Lower lobe of right lung (tissue), 2 donors: ENCODE measurements at places on chromosomes 6 and 20. TPM values are rescaled to one million over a fixed set of nuclear protein-coding genes. Genes with fewer than 3 reads are reported as not detected.

The FAM110A gene
- 21.4 TPM for total RNA-seq

The SRMS gene
- total RNA-seq: not detected

The CABLES2 gene
- total RNA-seq: 4.5 TPM

The PARD6B gene
- total RNA-seq: 32.5 TPM

The ZFAND3 gene
- total RNA-seq: 83.3 TPM

The CDH22 gene
- 0.35 TPM for total RNA-seq

The GCLC gene
- 37.0 TPM for total RNA-seq

- no peak for DNase-seq
- H3K4me3 ChIP-seq: no peak overlapping the region
- H3K4me1 ChIP-seq: peaks cover 7% of the 10 kb centered on the region
- no peaks in the 10 kb centered on the region for H3K27me3 ChIP-seq
Observed at GRCh38 chr6:105257340-105257739, 77.5 kb upstream of the POPDC3 start.

GRCh38 chr20:40234593-40234992 is 454.4 kb downstream of the MAFB start:
- no peaks in the 10 kb centered on the region for H3K4me1 ChIP-seq
- no peak overlapping the region for H3K27ac ChIP-seq
- DNase-seq: no peak
- no peaks in the 10 kb centered on the region for H3K27me3 ChIP-seq
- no peaks in the 10 kb centered on the region for H3K36me3 ChIP-seq

DNA sequence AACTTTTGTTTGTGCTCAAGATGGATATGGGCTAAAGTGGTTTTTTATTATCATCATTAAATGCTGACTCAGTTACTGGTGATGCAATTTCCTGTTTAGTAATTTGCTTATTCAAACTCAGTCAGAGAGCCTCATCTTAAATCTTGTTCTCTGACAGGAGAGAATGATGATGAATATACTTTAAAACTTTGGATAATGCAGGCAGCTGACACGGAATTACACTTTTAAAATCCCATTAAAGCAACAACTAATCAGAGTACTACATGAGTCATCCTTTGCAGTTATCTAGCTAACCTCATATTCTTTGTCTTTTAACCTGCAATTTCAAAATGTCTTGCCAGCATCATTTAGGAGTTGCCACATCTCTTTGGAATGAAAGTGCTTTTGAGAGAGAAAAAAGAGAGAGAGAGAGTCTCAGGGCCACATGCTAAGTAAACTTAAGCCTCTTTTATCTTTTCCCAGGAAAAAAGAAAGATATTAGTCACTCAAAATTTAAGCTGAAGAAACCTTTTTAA is 9.2 kb upstream of the C6orf141 start:
- no peak for DNase-seq
- no peaks in the 10 kb centered on the region for H3K36me3 ChIP-seq
- no peak overlapping the region for H3K4me3 ChIP-seq
- H3K27ac ChIP-seq: no peak overlapping the region
- H3K27me3 ChIP-seq: no peaks in the 10 kb centered on the region

GRCh38 chr6:105795913-105796517 is 290.1 kb upstream of the PRDM1 start:
- H3K4me1 ChIP-seq: peaks cover 49% of the 10 kb centered on the region
- H3K4me3 ChIP-seq: no peak overlapping the region
- no peak overlapping the region for H3K27ac ChIP-seq
- DNase-seq: peak; percentile 49
- no peaks in the 10 kb centered on the region for H3K27me3 ChIP-seq

GRCh38 chr20:60363698-60364097 is 405.5 kb downstream of the CDH26 start:
- no peak overlapping the region for H3K27ac ChIP-seq
- no peaks in the 10 kb centered on the region for H3K4me1 ChIP-seq
- H3K4me3 ChIP-seq: no peak overlapping the region
- H3K36me3 ChIP-seq: no peaks in the 10 kb centered on the region
- no peak for DNase-seq

DNA sequence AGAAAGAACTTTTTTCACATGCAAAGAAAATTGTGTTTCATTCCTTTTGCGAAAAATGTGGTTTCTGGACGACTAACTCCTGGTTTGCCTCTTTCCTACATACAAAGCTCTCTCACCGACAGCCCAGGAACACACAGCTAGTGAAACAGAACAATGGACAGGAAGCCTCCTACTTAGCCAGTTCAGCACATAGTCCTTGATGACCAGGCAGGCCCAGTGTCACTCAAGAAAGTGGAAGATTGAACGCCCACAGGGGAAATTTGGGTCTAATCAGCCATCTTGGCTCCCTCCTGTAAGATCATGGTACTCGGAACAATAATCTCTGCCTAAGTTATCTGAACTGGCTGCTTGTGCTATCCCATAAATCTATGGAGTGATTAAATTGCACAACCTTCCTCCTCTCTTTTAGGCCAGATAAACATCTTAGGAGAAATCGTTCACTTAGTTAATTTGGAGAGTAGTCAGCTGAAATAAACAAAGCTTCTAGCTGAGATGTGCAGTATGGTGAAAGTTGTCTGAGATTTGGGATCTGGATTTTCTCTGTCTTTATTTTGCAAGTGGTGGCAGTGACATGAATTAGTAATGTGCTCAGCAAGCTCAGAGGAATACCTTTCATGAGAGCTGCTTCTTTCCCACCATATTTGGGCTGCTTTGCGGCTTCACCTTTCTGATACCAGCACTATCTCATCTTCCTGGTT is 147.0 kb downstream of the MTFR2 start:
- H3K27me3 ChIP-seq: no peaks in the 10 kb centered on the region
- peak overlapping the region; percentile 19 for H3K27ac ChIP-seq
- H3K36me3 ChIP-seq: no peaks in the 10 kb centered on the region
- H3K4me3 ChIP-seq: no peak overlapping the region

- H3K36me3 ChIP-seq: peaks cover 65% of the 10 kb centered on the region
- H3K27me3 ChIP-seq: no peaks in the 10 kb centered on the region
- H3K4me1 ChIP-seq: peaks cover 48% of the 10 kb centered on the region
- H3K27ac ChIP-seq: peak overlapping the region; percentile 76
- DNase-seq: no peak
Observed at GRCh38 chr6:32974016-32974333, 5.6 kb downstream of the BRD2 start.

DNA sequence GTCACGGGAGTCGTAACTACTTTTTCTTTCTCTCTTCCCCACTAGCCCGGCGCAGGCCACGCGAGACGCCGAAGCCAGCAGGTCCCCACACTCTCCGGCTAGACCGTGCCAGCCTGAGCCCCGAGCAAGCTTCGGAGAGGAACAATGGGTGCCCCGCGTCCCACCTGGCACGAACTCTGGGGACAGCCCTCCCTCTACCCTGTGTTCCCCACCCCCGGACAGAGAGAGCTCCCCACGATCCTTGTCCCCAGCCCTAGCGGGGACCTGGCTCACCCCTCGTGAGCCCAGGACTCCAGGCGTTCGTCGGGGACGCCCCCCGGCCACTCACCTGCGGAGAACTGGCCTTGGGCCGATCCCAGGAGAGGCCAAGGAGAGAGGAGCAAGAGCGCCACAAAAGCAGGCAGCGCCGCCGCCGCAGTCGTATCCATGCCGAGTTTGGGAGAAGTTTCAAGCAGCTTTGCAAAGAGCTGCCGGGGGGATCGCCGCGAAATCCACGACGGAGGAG is 416 bp downstream of the PTPRK start:
- DNase-seq: peak; percentile 70
- H3K4me3 ChIP-seq: peak overlapping the region; percentile 82
- H3K36me3 ChIP-seq: no peaks in the 10 kb centered on the region
- peak overlapping the region; percentile 97 for H3K27ac ChIP-seq
- H3K27me3 ChIP-seq: peaks cover 6% of the 10 kb centered on the region

DNA sequence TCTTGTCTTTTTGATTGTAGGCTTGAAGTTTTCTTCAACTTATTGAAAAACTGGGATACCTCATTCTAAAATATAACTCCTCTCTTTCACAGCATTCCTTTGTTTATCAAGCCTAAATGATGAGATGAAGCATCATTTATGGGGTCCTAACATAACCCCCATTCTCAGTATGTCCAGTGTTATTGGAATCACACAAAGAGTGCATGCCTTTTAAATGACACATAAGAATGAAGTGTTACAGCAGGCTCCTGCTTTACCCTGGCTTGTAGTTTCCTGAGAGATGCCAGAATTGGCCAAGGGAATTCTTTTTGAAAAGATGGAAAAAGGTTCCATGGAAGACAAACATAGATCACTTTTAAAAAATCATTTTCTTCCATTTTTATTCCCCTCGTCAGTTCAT is 502.4 kb downstream of the BCKDHB start:
- no peak overlapping the region for H3K4me3 ChIP-seq
- H3K4me1 ChIP-seq: peaks cover 18% of the 10 kb centered on the region
- no peaks in the 10 kb centered on the region for H3K36me3 ChIP-seq
- H3K27ac ChIP-seq: no peak overlapping the region

DNA sequence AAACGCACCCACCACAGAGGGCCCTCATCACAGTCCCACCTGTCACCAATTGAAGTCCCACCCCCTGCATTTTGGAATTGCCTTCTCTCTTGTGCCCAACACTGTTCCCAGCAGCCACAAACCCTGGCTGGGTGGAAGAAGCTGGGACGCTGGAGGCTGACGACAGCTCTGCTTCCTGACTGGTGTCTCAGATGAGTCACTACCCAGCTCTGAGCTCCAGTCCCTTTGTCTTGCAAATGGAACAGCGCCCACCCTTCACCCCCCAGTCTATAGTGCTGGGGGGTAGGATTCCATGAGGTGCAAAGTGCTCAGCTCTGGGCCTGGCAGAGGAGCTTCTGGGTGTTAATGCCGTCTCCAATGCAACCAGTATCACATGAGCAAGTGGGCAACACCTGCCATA is 85.3 kb downstream of the DLGAP4 start:
- H3K4me3 ChIP-seq: no peak overlapping the region
- H3K4me1 ChIP-seq: no peaks in the 10 kb centered on the region
- H3K27me3 ChIP-seq: peaks cover 12% of the 10 kb centered on the region
- no peak overlapping the region for H3K27ac ChIP-seq

GRCh38 chr6:36984581-36985416 is 1.2 kb downstream of the MTCH1 start:
- H3K27ac ChIP-seq: peak overlapping the region; percentile 98
- H3K4me1 ChIP-seq: peaks cover 55% of the 10 kb centered on the region
- H3K4me3 ChIP-seq: peak overlapping the region; percentile 98
- H3K36me3 ChIP-seq: peaks cover 15% of the 10 kb centered on the region

- no peak overlapping the region for H3K27ac ChIP-seq
- no peaks in the 10 kb centered on the region for H3K27me3 ChIP-seq
- no peaks in the 10 kb centered on the region for H3K36me3 ChIP-seq
- DNase-seq: no peak
- no peak overlapping the region for H3K4me3 ChIP-seq
Observed at GRCh38 chr6:44701038-44701636, 313.6 kb downstream of the CDC5L start.

DNA sequence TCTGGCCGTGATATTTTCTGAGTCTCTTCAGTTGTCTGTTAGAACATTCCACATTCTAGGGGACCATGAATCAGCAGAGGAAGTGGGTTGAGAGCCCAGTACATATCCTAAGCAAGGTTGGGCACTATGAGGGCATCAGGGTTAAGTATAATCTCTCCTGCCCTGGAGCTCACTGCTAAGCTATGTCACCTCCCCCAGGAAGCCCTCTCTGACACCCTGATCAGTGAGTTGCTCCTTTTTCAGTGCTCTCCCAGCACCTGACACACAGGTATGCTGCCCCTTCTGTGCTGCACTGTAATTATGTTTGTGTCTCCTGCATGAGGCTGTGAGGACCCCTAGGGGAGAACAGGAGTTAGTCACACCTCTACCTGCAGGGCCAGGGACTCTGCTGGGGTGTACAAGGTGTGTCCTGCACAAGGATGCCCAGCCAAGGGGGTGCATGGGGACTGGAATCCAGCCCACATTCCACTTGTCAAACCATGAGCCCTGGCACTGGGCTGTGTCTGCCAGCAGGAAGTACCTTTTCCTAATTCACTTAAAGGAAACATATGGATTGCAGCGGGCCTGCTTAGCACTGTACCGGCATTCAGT is 3.9 kb downstream of the RAB44 start:
- DNase-seq: no peak
- no peaks in the 10 kb centered on the region for H3K4me1 ChIP-seq
- no peak overlapping the region for H3K4me3 ChIP-seq
- no peak overlapping the region for H3K27ac ChIP-seq
- H3K36me3 ChIP-seq: no peaks in the 10 kb centered on the region

GRCh38 chr6:148495029-148495428 is 152.4 kb downstream of the SASH1 start:
- H3K4me1 ChIP-seq: no peaks in the 10 kb centered on the region
- peaks cover 11% of the 10 kb centered on the region for H3K36me3 ChIP-seq
- H3K27me3 ChIP-seq: no peaks in the 10 kb centered on the region
- no peak for DNase-seq
- H3K4me3 ChIP-seq: no peak overlapping the region
- H3K27ac ChIP-seq: no peak overlapping the region

DNA sequence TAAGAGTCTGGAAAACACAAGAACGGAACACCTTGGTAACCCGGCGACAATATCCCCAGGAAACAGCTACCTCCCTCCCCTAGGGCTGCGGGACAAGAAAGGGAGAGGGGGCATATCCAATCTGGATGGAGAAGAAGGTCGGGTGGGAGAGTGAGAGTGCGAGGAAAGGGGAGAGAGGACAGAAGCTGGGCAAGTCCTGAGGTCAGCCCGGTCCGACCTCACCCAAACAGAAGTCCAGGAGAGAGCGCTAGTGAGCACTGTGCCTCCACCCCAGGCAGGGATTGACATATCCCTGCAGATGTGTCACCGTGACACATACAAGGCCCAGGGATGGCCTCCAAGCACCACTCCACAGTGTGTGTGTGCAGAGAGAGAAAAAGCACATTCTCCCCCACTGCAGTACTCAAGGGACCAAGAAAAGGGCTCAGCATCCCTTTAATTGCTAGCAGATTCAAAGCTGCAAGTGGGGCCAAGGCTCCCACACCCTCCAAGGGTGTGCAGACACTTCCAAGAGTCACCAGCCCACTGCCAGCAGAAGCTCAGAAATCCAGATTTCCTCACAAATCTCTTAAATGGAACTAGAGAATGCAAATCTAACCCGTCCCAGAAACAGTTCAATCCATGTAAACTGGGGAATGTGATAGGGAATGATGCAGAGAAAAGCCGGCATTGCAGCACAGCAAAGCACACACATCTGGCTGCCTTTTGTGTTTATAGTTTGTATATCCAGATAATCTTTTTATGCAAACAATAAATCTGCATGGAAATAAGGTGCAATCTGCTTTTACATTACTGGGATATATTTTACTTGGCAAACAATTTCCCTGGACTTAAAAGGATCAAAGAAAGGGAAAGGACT is 3.1 kb downstream of the PXDC1 start:
- peak overlapping the region; percentile 99 for H3K27ac ChIP-seq
- H3K4me3 ChIP-seq: peak overlapping the region; percentile 78
- peaks cover 63% of the 10 kb centered on the region for H3K4me1 ChIP-seq
- DNase-seq: peak; percentile 70
- H3K27me3 ChIP-seq: no peaks in the 10 kb centered on the region
- H3K36me3 ChIP-seq: peaks cover 5% of the 10 kb centered on the region

GRCh38 chr6:74713941-74714340 is 491.9 kb downstream of the COL12A1 start:
- no peak overlapping the region for H3K4me3 ChIP-seq
- no peak overlapping the region for H3K27ac ChIP-seq
- DNase-seq: no peak
- H3K4me1 ChIP-seq: no peaks in the 10 kb centered on the region

GRCh38 chr6:35190306-35190705 is 23.4 kb upstream of the SCUBE3 start:
- no peak for DNase-seq
- peaks cover 7% of the 10 kb centered on the region for H3K4me1 ChIP-seq
- H3K36me3 ChIP-seq: no peaks in the 10 kb centered on the region
- H3K27me3 ChIP-seq: no peaks in the 10 kb centered on the region
- H3K27ac ChIP-seq: no peak overlapping the region
- no peak overlapping the region for H3K4me3 ChIP-seq
